ENCODE measurements at places on chromosomes 1 and 21. TPM values are rescaled to one million over a fixed set of nuclear protein-coding genes. Genes with fewer than 3 reads are reported as not detected.

Gene CR1L
- total RNA-seq = not detected

Gene TMEM269
- 0.15 TPM for total RNA-seq

Gene FAM131C
- total RNA-seq = 17.8 TPM

Gene NBPF20
- 3.0 TPM for total RNA-seq

Gene KRTAP10-9
- total RNA-seq = not detected

Gene CLCA4
- total RNA-seq = not detected

Gene TDRD5
- 0.05 TPM for total RNA-seq

Gene AVPR1B
- not detected for total RNA-seq

Gene IGSF3
- 17.9 TPM for total RNA-seq

Gene OR13G1
- not detected for total RNA-seq

Gene FAM3B
- total RNA-seq = not detected

Gene AIRE
- not detected for total RNA-seq

Gene RPS6KC1
- 11.2 TPM for total RNA-seq

Gene SPRR2E
- total RNA-seq = not detected

Gene CNR2
- total RNA-seq = not detected

Gene DISC1
- total RNA-seq = 0.18 TPM

Gene TEX38
- total RNA-seq = not detected

Gene CLCA2
- total RNA-seq = not detected

Gene OR2T35
- not detected for total RNA-seq

Gene SETSIP
- total RNA-seq = not detected

Gene IFNLR1
- 1.1 TPM for total RNA-seq

Gene MAEL
- total RNA-seq = not detected

Gene KHDC4
- total RNA-seq = 22.9 TPM

Gene KCND3
- 0.01 TPM for total RNA-seq

Gene GJB4
- total RNA-seq = 0.13 TPM

Gene GJA9
- not detected for total RNA-seq

Gene MPL
- 0.22 TPM for total RNA-seq

Gene SLAMF9
- 0.68 TPM for total RNA-seq
